Amniotic stem cell (primary cell): ENCODE measurements at places on chromosomes 6 and 20.

- no peak for DNase-seq
Observed at GRCh38 chr6:54981647-54982046, 135.1 kb downstream of the FAM83B start.

- no peak for DNase-seq
Observed at GRCh38 chr6:158024566-158025297, 43.1 kb downstream of the SYNJ2 start.

- no peak for DNase-seq
Observed at GRCh38 chr6:79384845-79385244, 150.4 kb upstream of the HMGN3 start.

DNA sequence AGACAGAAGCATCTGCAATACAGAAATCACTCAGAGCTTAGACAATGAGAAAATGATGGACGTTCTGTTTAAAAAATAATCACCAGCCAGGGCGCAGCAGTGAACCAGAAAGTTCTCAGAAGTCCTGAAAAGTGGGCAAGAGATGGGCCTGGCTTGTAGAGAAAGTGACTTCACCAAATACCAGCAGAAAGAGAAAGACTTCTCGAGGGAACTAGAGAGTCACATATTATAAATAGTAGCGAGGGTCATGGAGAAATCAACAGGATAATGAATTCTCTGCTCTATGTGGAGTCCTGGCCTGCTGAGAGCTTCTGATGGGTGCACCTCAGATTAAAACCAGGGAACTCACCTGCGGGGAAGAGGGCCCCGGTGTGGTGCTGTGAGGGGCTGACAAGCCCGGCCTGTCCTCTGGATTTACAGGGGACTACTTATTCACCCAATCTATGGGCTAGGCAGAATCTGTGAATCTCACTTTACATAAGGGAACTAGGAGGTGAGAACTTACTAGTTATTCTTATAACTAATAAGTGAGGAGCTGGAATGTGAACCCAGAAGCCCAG is 5.6 kb upstream of the RAMACL start:
- no peak for DNase-seq

GRCh38 chr20:23435626-23436539 is 3.6 kb upstream of the CSTL1 start:
- no peak for DNase-seq

- peak; percentile 38 for DNase-seq
Observed at GRCh38 chr6:24494821-24495795, at the start of gene ALDH5A1. TSS of gene ALDH5A1 (plus strand) at chr6:24494969. CDS start at chr6:24494997, 28 bp downstream.

- no peak for DNase-seq
Observed at GRCh38 chr6:35184580-35185301, 29.0 kb upstream of the SCUBE3 start.

GRCh38 chr6:6409397-6410030 is 89.1 kb upstream of the F13A1 start:
- DNase-seq: no peak

DNA sequence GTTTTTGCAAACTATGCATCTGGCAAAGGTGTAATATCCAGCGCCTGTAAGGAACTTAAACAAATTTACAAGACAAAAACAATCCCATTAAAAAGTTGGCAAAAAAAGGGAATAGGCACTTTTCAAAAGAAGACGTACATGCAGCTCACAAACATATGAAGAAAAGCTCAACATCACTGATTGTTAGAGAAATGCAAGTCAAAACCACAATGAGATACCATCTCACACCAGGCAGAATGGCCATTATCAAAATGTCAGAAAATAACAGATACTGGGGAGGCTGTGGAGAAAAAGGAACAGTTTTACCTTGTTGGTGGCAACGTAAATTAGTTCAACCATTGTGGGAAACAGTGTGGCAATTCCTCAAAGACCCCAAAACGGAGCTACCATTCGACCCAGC is 54.2 kb downstream of the TSBP1 start:
- no peak for DNase-seq

GRCh38 chr6:15653581-15653980 is 9.2 kb downstream of the DTNBP1 start:
- no peak for DNase-seq

- no peak for DNase-seq
Observed at GRCh38 chr20:44768256-44768655, 22.6 kb downstream of the KCNK15 start.

- no peak for DNase-seq
Observed at GRCh38 chr6:39037082-39037508, 11.5 kb upstream of the GLP1R start.

DNA sequence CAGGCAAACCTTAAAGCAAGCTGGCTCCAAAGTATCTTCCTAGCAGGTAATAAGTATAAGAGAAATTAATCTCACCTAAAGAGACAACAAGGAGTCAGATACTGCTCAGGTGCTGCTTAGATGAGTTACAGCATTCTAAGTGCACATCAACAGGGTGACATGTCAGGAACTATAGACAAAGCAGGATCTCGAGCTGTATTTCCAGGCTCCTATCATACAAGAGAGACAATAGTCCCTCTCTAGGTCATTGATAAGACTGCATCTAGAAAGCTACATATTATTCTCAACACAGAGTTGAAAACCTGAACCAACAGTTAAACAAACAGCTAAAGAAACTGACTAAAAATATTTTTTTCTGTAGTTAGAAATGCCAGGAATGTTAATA is 3.9 kb downstream of the PTPRK start:
- no peak for DNase-seq

DNA sequence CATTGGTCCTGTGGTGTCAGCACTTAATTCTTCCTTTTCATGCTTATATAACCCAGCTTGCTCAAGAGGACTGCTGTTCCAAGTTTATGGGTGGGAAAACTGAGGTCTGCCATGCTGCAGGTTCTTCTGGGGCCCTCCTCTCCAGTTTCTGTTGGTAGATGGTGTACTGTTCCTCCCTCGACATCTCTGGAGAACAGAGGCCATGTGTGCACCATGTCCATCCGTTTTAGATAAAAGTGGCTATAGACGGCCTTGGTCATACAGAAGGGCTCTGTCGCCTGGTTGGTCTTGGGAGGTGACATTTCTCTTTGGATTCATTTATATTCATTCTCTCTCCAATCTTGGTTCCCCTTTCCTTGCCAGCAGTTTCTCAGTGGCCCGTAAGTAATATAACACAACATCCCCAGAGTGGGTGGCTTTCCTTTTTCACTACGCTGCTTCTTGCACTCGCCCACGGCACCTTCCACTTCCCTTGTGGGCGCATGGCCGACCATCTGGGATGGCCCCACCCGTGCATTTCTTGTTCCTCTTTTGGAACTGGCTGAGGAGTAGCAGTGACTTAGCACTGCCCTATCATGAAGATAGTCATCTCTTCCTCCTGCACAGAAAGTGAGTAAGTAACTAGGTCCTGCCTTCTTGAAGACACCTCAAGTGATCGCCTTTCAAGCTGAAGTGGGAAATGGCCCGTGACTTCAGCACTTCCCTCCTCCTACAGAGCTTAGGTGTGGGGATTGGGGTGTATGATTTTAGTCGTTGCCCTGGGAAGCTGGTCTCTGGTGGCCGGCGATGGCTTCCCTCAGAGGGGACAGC is 94.2 kb downstream of the RREB1 start:
- DNase-seq: no peak

DNA sequence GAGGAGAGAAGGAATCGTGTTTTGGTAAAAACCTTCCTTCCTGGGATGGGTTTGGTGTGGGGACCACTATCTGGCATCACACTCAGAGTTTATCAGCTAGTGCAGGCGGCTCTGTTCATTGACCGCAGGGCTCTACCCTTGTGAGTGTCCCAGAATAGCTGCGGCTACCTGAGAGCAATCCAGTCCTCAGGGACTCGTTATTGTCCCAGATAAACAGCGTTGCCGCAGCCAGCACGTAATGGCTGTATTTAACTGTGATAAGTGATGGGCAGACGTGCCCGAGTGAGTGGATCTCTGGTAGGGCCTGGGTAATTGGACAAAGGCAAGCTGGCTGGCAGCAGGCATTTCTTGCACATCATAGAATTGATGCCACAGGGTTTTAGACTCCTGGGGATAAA is 163.3 kb downstream of the SOBP start:
- no peak for DNase-seq

GRCh38 chr20:44198872-44199271 is 11.7 kb downstream of the OSER1 start:
- no peak for DNase-seq

GRCh38 chr6:15232836-15233510 is 12.9 kb upstream of the JARID2 start:
- no peak for DNase-seq

DNA sequence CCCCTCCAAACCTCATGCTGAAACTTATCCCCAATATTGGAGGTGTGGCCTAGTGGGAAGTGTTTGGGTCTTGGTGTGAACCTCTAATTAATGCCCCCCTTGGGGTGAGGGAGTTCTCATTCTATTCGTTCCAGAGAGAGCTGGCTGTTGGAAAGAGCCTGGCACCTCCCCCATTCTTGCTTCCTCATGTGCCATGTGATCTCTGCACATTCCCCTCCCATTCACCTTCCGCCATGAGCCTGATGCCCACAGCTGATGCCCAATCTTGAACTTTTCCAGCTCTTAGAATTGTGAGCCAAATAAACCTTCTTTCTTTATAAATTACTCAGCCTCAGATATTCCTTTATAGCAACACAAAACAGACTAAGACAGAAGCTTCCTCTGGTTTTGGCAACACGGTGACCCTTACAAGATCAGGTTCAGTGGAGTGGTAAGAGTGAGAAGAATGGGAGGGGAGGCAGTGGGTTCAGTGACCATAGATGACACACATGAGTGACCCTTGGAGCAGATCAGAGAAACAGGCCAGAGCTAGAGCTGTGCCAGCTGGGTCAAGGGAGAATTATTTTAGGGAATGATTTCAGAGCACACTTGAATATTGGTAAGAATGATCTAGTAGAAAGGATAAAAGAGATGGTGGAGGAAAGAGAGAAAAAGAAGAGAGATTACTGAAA is 176.4 kb downstream of the LY86 start:
- no peak for DNase-seq

DNA sequence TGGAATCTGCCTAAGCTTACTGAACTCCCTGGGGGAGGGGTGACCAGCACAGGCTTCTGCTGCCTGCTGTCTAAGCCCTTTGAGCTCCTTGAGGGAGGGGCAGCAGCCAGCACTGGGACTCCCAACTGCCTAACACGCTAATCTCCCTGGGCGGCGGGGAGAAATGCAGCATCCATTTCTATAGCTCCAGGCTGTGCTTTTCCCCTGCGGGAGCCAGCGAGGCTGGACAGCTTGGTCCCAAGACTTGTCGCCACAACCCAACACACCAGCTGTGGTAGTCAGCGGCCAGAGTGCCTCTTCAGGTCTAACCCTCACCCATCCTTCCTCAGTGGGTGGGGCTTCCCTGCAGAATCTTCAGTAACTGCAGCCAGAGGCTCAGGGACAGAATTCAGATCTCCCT is 64.6 kb downstream of the VGLL2 start:
- DNase-seq: no peak

DNA sequence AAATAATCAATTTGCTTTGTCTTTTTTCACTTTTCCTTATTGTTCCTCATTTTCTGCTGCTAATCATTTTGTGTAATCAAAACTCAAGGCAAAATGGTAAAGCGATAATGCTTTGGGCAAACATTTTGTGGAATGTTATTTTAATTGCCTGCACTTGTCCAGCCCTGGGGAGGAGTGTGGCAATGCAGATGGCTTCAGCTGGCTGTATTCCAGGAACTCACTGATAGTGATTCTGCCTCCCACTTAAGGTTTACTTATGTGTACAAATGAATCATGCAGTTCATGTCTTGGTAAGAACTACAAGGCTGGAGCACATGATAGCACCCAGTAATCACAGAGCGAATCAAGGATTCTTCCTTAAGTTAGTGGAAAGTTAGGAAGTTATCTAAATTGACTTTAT is 107.8 kb downstream of the COL19A1 start:
- no peak for DNase-seq

DNA sequence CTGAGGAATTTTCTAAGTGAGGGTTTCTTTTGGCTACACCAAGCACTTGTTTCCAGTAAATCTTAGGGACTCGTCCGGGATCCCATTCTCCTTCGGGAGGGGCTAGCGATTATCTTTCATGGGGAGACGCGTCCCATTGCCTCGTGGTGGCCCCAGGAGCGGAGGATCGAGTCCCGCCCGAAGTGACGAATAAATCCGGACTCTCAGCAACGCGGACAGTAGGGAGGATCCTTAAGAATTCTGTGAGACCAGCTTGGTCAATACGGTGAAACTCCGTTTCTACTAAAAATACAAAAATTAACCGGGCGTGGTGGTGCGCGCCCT is 69.1 kb upstream of the PRSS16 start:
- no peak for DNase-seq

DNA sequence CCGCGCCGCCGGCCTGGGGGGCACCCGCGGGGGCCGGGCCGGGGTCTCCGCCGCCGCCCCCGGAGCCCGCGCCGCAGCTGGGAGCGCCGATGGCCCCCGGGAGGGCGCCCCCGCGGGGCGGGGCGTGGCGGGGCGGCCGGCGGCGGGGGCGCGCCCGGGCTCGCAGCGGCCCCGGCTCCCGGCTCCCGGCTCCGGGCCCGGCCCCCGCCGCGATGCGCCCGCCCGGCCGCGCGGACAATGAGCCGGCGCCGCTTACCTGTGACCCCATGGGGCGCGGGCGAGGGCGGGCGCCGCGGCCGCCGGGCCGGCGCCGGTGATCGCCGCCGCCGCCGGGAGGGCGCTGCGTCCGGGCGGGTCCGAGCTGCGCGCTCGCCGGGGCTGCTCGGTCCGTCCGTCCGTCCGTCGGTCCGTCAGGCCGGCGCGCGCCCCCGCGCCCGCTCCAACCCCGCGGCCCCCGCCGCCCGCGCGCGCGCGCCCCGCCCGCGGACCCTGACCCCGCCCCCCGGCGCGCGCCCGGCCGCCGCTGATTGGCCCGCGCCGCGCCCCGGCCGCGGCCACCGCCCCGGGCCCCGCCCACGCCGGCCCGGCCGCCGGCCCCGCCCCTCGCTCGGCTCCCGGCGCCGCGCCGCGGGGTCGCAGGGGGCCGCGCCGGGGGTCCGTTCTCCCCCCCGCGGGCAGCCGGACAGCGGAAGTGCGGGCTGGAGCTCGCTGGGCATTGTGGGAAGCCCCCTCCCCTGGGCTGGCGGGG is at the start of gene ZBTB46:
Gene ZBTB46 (minus strand): TSS at position 424 of the 748 bp plus-strand sequence. CDS start 40,507 bp downstream, outside the sequence.
- DNase-seq: no peak

GRCh38 chr20:62900692-62901584 is 25.4 kb downstream of the DIDO1 start:
- no peak for DNase-seq

GRCh38 chr6:161151059-161151645 is 122.7 kb downstream of the AGPAT4 start:
- no peak for DNase-seq

GRCh38 chr20:29873946-29874345 is 1383.5 kb upstream of the DEFB115 start:
- no peak for DNase-seq

GRCh38 chr6:44099192-44099591 is 28.1 kb downstream of the MRPL14 start:
- no peak for DNase-seq

- no peak for DNase-seq
Observed at GRCh38 chr6:48135323-48136084, 24.5 kb upstream of the PTCHD4 start.

GRCh38 chr6:599576-600448 is 57.1 kb downstream of the HUS1B start:
- no peak for DNase-seq

DNA sequence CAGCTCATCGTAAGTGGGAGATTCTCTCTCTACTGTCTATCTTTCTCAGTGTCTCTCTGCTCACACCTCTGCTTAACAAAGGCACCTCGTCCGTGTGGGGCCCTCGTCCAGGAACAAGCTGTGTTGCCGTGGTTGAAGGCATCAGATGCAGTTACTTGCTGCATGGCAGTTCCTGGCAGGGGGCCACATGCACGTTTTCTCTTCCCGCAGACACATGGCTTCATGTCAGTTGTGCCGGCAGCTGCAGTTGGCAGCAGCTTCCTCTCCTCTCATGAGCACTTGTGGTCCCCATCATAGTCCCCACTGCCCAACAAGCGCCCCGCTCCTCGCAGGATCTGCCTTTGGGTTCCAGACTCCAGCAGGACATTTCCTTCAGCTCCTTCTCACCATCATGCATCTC is 7.1 kb upstream of the AFDN start:
- no peak for DNase-seq
